ENCODE measurements at places on chromosomes 16 and 17.

GRCh38 chr16:21199607-21200218 lies 11.7 kb downstream of the ZP2 start:
- DNase-seq: no peak

GRCh38 chr16:14629612-14629918 lies 495 bp downstream of the PARN start:
- DNase-seq: no peak

DNA sequence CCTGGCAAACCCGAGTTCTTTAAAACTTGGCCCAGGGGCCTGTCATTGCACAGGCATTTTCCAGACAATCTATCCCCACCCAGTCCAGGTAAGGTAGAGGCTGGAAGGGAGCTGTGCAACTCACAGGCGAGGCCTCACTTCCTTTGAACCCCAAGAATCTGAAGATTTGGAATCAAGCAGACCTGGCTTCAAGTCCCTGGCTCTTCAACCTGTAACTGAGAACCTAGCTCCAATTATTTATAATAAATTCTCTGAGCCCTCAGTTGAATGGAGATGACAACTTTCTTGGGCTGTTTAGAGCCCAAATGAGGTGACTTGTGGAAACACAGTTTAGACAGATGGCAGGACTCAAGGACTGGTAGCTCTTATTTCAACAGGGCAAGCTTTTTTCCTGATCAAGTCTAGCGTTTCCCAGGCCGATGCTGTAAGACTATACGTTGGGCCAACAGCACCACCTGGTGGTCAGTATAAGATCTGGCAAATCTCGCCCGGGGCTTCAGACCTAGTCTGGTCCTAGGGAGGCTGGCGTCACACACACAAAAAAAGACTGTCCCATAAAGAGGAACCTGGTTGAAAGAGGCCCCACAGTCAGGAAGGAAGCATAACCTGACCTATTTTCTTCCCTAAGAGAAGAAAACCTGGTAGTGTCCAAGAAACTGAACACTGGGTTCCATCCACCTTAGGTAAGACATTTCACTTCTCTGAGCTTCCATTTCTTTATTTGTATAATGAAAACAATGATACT lies 117.9 kb downstream of the C17orf67 start:
- DNase-seq: peak; percentile 88

DNA sequence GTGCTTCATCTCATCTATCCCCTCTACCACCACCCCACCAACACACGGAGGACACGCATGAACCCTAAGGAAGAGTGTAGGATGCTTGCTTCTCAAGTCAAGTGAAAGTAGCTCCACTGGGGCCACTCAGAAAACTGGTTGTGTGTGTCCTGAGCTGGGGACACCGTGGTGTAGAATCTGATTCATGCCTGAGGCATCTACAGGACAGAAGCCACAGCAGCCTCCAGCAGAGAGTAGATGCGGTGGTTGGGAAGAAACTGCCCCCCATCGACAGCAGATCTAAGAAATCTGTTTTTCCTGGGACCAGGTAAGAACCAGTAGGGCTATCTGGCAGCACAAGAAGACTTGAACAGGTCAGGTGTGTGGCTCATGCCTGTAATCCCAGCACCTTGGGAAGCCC lies 51.9 kb upstream of the HLF start:
- DNase-seq: no peak

- DNase-seq: no peak
Observed at GRCh38 chr16:56145369-56145768, 45.9 kb upstream of the GNAO1 start.

DNA sequence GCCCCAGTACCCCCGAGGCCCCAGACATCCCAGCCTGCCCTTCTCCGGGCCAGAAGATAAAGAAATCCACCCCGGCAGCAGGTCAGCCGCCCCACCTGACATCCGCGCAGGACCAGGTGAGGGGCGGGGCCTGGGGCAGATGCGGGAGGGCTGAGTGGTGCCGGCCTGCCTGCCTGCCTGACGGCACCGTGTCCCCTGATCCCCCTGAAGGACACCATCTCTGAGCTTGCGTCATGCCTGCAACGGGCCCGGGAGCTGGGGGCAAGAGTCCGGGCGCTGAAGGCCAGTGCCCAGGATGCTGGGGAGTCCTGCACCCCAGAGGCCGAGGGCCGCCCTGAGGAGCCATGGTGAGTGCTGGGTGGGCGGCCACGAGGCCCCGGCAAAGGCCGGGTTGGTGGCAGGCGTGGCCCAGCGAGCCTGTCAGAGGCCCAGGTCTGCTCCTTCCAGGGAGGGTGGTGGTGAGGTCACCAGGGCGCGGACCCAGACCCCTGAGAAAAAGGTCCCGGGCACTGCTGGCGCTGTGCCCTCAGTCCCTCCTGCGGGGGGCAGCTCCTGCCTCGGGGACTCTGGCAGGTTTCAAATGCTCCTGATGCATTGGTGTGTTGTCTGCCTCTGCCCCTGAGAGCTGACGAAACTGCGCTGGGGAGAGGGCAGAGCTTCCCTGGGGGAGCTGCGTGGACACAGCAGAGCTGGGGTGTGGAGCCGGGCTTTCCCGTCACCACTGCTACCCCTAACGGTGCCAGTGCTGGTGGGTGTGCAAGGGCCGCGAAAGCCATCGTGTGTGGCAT lies 1.2 kb downstream of the CDT1 start:
- DNase-seq: no peak

DNA sequence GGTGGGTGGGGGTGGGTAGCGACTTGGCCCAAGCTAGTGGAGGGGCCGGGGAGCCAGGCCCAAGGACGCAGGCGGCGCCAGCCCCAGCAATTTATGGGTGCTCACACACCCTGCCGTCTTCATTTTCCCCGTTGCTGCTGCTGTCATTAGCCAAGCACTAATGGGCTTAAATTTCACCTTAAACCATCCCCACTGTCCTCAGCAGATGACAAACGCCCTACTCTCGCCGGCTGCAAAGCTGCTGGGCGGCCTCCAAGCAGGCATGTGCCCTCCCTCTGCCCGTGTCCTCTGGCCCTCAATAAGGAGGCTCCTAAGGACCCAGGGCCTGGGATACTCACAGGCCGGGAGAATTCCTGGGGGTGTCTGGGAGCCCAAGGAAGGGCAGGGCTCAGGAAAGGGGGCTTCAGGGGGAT lies 66.1 kb downstream of the SREBF1 start:
- DNase-seq: no peak

GRCh38 chr16:4290236-4290830 lies 17.5 kb upstream of the TFAP4 start:
- no peak for DNase-seq

Data from ecto neural progenitor cell (in vitro differentiated cells).